Stimulated activated effector memory CD8-positive, alpha-beta T cell treated with anti-CD3 and anti-CD28 coated beads, Interleukin-12 subunit alpha, Interleukin-12 subunit beta, amount 100 ng/mL, for 72 hours (primary cell): ENCODE measurements at places on chromosomes 5 and 9.

DNA sequence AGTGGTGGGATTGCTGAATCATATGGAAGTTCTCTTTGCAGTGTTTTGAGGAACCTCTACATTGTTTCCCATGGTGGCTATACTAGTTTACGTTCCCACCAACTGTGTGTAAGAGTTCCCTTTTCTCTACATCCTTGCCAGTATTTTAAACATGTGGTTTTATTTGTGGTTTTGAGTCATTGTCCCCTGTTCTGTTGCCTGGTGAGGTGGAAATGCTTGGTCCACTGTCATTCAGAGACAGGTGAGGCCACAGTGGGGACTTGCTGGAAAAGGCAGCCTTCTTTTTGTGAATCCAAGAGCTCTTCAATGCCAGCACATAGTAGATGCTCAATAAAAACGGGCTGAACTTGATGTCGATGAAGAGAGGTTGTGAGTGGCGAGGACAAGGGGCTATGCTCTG, 44.2 kb downstream of the SH3PXD2B start:
- DNase-seq = no peak

- DNase-seq = no peak
Observed at GRCh38 chr9:76562511-76562911, 103.5 kb downstream of the GCNT1 start.

DNA sequence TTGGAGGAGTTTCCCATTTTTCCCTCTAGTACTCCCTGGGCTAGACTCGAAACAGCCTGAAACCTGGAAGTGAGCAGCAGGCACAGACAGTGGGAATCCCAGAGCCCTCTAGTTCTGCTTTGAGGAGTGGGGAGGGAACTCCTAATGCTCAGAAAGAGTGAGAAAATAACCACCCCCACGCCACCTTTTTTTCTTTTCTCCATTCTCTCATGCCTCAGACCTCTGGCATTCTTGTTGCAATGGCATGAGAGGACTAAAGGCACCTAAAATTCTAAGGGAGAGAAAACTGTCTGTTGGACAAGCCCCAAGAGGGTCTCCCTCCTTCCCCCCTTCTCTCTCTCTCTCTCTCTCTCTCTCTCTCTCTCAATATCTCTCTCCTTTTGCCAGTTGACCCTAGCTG, 15.1 kb upstream of the IRF1 start:
- DNase-seq = no peak

DNA sequence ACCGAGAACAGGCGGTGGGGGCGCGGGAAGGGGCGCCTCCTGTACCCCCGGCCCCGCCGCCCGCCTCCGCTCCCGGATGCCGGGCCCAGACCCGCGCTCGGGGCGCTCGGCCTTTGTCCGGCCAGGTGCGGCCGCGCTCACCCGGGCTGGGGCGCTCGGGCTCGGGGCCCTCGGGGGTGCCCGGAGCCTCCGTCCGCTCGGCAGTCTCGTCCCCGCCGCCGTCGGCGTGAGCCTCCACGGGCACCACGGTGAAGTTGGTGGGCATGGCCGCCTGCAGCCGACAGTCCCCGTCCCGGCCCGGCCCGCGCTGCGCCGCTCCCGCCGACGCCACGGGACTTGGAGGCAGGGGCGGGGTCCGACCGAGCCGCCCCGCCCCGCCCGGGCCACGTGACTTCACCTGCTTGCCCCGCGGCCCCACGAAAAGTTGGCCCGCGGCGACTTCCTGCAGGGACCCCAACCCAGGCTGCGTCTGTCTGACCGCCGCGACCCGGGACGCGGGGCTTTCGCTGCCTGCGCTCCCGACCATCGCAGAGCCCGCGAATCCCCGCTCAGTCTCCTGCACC, at the start of gene SLC12A7:
Gene SLC12A7, minus strand, starts transcription at position 337 of the 563 bp plus-strand sequence. Its CDS starts 72 bp downstream, at position 265.
- peak; percentile 40 for DNase-seq
